ENCODE measurements at places on chromosomes 4 and X.

DNA sequence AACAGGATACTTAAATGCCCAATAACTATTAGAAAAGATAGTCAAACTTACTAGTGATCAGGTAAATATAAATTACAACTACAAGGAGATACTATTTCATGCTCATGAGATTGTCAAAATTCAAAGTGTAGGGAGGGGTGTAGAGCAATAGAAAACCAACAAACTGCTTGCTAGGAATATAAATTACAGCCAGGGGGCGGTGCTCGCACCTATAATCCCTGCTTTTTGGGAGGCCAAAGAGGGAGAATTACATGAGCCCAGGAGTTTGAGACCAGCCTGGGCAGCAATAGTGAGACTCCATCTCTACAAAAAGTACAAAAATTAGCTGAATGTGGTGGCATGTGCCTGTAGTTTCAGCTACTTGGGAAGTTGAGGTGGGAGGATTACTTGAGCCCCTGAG lies 556.5 kb upstream of the NR3C2 start:
- DNase-seq: no peak

GRCh38 chr4:78688366-78688765 lies 87.8 kb upstream of the BMP2K start:
- DNase-seq: no peak

GRCh38 chrX:73647632-73648322 lies 84.8 kb downstream of the CHIC1 start:
- DNase-seq: no peak

DNA sequence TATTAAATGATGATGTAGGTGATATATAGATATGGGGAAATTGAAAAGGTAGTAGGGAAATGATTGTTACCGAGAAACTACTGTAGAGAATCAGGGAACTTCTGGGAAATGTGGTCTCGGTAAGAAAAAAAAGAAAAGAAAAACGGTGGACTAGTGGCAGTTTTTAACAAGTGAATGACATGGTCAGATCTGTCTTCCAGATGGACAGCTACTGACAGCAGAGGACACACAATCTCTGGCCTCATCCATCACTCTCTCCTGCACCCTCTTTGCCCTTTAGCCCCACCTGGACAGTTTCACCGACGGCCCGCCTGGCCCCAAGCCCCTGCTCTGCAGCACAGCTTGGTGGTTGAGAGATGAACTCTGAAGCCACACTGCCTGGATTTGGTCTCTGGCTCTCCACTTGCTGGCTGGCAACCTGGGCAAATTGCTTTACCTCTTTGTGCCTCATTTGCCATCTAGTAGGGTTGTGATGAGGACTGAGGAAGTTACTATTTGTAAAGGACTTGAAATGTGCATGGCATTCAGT lies 23.4 kb downstream of the RBM47 start:
- DNase-seq: no peak

- DNase-seq: peak; percentile 45
Measured at GRCh38 chrX:131778269-131779218, 234.7 kb downstream of the OR13H1 start.
